ENCODE measurements at places on chromosomes 5 and 9.
A peak's percentile ranks its signal among the peaks of the same experiment; 100 is the strongest.

DNA sequence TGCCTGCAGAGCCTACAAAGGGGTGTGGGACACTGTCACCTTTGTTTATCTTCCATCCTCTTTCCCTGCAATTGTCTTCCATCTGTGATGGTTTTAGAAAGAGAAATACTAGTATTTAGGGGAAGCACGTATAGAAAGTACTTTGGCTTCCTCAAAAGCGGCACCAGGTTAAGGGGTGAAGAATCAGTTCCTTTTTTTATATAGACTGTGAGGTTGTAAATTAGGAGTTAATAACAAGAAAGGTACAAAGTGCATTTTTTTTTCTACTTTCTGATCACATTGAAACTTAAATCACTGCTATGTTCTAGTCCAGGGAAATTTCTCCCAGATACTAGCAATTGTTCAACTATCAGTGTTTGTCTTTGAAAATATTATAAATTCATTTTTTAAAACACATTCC lies 219.3 kb downstream of the CEMIP2 start:
- no peak for DNase-seq

GRCh38 chr5:84088996-84089395 lies 295.7 kb downstream of the EDIL3 start:
- no peak for DNase-seq

GRCh38 chr5:82054004-82054710 lies 82.3 kb downstream of the ATG10 start:
- no peak for DNase-seq

- no peak for DNase-seq
These were observed 68.7 kb downstream of the RAPGEF1 start for GRCh38 chr9:131671133-131671520.

DNA sequence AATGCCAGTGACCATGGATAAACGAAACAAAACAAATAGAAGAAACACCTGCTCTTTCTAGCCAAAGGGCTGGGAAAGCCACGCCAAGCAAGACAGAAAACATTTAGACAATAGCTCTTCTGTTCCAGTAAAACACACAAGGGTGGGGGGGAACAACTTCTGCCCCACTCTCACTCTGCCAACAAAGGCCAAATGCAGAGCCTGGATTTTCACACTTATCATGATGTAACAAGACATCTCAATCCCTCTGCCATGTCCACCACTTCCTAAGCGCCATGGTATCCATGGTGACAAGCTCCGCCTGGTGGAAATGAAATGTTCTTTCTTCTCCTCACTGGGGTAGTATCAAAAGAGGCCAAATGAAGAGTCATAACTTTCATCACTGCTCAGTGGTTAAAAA lies 60.6 kb downstream of the DRD1 start:
- no peak for DNase-seq

DNA sequence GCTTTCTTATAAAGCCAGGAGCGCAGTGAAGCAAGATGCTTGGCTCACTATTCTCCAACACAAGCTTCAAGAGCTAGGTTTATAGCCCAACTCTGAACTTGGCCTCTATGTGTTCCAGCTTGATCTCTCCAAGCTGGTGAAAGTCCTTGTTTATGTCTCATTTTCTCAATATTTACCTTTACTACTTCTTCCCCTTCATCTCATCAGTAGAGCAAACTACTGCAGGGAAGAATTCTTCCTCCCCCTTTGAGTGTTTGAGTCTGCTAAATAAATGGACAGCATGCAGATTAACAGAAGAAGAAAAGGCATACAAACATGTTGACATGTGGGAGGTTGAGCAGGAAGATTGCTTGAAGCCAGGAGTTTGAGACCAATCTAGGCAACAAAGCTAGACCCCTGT lies 460.7 kb downstream of the ZNF608 start:
- no peak for DNase-seq

- no peak for DNase-seq
These were observed 21.0 kb upstream of the RALGDS start for GRCh38 chr9:133141833-133142595.

GRCh38 chr9:79862921-79863890 lies 291.4 kb downstream of the TLE4 start:
- DNase-seq: no peak

- DNase-seq: no peak
These were observed 31.5 kb upstream of the TMED7 start for GRCh38 chr5:115657125-115657880.

- peak; percentile 52 for DNase-seq
These were observed 95.6 kb downstream of the ESM1 start for GRCh38 chr5:54889826-54890225.

- no peak for DNase-seq
These were observed 155.2 kb upstream of the SH3GL2 start for GRCh38 chr9:17423681-17424011.

DNA sequence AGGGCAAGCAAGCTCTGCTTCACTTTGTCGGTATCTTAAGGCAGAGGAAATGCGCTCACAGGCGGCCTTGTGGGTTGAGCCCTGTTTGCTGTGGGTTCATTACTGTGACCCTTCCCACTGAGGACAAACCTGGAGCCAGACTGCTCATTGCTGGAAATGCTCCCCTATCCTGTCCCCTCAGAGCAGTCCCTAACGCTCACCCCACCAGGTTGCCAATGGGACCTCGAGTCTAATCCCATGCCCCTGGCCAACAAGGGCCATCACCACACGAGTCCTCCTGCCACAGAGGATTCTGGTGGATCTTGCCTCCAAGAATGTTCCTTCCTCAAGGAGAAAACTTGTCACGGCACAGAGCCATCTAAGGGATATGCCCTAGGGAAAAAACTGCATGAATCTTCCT lies 14.6 kb downstream of the IPPK start:
- DNase-seq: no peak

GRCh38 chr5:134427540-134428041 lies 15.9 kb upstream of the CDKN2AIPNL start:
- no peak for DNase-seq

DNA sequence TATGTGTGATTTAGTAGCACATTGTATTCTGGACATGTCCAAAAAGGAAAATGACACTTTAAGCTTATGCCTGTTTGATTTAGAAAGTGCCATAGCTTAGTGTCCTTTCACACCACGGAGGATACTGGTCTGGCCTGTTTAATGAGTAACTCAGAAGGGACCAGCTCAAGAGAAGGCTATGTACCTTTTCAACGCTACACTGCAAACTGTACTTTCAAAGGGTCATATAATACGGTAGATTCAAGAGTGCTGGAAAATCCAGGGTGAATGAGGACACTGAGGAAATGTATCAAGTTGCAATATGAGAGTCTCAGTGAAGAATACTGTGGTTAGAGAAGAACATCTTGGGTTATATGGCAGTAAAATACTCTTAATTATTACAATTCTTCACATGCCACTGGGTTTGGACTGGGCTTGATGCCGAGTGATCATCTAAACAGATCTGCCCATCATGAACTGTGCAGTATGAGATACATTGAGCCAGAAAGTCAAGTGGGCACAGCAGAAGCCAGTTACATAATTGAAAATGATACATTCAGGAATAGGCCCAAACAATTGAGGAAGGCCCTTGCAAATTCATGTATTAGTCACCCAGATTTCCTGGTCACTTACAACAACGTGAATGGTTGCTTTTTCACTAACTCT lies 1211.5 kb upstream of the CDH9 start:
- no peak for DNase-seq

DNA sequence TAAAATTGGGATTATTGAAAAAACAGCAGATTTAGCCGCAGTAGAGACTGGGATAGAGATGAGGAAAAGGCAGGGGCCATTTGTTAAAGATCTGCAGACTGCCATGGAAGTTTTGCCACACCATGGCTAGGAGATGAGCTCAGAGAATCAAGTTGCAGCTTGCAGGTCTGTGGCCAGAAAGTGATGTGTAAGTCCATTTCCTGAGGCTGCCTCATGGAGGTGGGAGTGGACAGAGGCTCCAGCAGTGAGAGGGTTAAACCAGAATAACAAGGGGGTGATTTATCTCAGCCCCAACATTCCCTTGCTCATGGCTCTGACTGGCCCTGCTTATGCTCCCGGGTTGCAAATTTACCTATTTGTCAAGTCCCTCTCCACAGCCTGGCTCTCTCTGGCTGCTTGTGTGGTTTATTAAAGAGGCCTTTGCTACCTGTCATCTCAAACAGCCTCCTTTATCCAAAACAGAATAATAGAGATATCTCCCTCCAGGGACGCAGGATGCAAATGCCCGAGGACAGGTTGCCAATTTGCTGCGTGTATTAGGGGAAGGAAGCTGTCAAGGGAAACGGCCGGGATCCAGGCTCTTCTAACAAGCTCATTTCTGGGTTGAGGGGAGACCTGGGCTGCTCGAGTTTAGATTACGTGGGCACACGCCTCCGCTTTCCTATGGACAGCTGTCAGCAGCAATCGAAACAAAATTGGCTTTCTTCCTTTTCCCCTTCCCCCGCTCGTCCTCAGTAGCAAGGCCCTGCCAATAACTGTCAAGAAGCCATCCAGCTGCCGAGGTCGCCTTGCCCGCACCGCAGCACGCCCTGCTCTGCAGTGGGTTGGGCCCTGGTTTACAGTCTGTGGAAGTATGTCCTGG lies 72.8 kb upstream of the PITX1 start:
- DNase-seq: no peak

GRCh38 chr9:7117676-7118561 lies 360.1 kb downstream of the KDM4C start:
- DNase-seq: no peak

DNA sequence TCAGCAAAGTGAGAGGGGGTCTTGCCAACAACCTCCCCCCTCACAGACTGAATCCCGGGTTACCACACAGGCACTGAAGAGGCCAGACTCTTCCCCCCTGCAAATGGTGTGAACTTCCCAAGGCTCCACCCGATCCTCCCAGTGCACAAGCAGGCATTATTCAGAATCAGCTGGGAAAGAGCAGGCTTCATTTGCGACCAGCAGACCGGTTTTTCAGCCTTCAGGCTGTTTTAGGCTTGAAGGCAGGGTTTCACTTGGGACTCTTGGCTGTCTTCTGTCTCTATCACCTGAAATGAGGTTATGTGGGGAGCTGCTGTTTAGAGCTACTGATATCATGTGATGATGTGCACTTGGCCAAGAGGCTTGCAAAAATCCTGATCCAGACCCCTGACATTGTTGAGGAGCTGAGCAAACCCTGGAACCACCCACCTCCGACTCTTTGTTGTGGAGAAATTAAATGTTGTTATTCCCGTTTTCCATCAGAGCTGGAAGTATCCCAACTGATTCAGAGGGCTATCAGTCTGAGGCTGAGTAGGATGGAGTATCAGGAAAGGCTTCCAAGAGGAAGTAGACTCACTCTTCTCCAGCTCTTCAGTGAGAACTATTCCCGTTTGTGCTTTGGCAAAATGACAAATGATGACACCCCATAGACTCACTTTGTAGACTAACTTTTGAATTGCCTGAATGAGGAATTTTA lies 63.3 kb upstream of the ZFR start:
- DNase-seq: no peak

DNA sequence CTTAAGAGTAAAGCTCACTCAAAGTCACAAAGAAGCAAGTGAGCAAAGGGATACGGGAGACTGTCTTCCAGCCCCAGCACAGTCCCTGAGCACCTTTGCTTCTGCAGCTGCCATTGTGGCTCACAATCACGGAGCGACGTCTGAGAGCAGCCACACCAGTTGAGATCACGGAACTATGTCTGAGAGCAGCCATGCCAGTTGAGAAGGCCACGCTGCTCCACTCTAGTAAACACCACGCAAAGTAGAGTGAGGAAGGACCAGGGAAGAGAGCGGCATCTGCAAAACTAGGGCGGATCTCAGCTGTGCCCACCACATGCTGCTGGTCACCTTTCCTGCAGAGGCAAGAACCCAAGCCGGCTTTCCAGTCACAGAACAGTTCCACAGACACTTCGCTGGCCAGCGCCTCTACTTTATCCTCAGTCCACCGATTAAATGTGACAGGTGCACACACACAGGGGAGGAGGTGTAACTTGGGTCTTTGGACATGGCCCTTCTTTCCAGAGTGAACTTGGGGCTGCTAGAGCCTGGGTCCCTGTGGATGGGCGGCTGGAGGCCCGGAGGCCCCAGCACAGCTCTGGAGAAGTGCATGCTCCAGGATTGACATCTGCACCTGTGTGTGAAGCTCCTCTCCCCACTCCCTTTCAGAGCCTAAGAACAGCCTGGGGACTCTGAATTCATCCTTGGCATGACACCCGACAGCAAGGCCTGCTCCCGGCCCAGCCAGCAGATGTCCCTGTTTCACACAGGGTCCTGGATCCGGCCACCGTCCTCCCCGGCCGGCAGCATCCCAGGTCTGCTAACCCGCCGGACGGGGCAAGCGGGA lies 324.9 kb upstream of the IRX4 start:
- DNase-seq: no peak

DNA sequence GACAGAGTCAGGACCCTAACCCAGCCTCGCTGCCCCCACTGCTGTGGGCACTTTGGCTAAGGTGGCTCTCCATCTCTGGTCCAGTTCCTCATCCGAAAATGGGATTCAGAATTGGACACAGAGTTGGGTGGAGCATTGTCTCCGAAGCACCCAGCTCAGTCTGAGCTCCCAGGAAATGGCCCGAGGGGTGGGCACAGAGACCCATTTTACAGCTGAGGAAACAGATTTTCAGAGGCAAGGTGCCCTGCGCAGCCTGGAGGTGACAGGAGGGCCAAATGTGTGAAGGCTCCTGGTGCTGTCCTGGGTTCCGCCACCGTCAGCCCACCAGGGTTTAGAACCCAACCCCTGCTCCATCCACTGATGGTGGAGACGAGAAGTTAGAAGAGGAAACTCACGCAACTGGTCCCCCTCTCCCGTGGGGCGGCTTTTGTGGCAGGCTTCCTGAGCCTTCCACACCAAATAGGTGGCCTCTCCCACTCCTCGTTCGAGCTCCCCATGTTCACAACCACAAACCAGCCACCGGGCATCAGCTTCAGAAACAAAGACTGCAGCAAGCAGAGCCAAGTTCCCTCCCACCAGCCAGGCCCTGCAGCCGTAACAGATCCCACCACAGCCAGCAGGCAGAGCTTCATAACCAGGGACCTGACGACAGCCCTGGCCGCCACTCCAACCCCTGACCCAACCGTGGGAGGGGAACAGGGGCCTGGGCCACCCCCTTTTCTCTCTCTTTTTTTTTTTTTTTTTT lies 90.9 kb upstream of the LMX1B start:
- no peak for DNase-seq

- no peak for DNase-seq
These were observed 144.0 kb upstream of the GPR151 start for GRCh38 chr5:146659961-146660360.

DNA sequence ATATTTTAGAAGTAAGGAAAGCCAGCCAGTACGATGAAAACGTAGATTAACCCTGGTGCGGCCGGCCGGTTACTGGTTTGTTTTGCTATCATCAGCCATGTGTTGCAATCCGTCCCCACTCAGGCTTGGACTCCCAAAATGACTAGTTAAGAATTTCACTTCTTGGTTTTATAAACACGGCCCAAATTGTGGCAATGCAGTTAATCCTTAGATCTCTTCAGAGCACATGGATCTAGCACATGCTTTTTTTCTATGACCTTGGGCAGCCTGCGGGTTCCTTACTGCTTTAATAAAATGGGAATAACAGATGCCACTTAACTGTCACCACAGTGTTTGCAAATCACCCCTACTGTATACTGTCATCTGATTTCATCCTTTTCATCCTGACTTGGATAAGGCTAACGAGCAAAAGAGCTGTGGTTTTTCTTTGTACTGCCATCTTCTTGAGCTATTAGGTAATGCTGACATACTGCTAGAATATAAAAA lies 1.5 kb downstream of the NDFIP1 start:
- no peak for DNase-seq

- DNase-seq: peak; percentile 44
These were observed 72.6 kb downstream of the ENTREP1 start for GRCh38 chr9:69397384-69398214.

- DNase-seq: no peak
These were observed 33.8 kb downstream of the NEUROG1 start for GRCh38 chr5:135501965-135502364.

GRCh38 chr9:87420884-87421283 lies 76.8 kb upstream of the DAPK1 start:
- DNase-seq: no peak
